ENCODE measurements at places on chromosomes 5 and 9.
A peak's percentile ranks its signal among the peaks of the same experiment; 100 is the strongest.

- DNase-seq = no peak
Observed at GRCh38 chr5:53569453-53569852, 9.0 kb downstream of the NDUFS4 start.

DNA sequence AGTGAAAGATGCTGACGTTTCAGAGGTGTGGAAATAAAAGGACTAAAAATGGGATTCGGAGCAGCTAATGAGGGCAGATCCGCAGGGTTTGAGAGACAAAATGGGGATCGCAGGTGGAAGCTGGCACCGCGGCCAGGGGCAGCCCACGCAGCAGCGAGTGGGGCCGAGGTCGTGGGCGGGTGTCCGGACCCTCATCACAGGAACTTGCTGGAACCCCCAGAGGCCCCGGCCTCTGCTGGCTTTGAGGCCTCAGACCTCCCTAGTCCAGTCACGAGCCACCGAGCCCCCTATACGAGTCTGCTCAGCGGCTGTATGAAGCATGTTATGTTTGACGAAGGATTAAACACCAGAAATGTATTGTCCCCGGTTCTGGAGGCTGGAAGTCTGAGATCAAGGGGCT is 45.8 kb upstream of the FCN1 start:
- DNase-seq = no peak

DNA sequence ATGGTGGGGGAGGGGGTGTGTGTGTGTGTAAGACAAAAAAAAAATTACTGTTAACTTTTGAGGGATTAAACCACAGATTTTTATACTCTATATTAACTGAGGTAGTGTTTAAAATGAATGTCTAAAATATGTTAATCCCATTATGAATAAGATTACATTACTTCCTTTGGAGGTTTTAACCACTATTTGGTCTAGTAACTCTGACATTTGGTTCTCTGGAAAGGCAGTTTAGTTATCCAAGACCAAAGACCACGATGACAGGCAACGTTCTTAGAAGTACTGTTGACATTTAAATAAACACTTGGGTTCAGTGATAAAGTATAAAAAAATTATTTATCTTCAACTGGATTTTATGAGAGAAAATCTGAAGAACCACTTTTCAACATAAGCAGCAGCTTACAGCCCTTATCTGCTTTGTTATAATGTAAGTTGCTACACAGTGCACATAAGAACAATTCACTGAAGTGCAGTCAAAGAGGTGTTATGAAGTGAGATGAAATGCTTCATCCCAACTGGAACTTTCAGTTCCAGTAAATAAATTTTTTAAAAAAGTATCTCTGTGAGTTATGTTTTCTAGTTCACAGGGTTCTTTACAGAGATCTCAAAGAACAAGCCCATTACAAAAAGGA is 94.5 kb downstream of the OSMR start:
- DNase-seq = no peak

DNA sequence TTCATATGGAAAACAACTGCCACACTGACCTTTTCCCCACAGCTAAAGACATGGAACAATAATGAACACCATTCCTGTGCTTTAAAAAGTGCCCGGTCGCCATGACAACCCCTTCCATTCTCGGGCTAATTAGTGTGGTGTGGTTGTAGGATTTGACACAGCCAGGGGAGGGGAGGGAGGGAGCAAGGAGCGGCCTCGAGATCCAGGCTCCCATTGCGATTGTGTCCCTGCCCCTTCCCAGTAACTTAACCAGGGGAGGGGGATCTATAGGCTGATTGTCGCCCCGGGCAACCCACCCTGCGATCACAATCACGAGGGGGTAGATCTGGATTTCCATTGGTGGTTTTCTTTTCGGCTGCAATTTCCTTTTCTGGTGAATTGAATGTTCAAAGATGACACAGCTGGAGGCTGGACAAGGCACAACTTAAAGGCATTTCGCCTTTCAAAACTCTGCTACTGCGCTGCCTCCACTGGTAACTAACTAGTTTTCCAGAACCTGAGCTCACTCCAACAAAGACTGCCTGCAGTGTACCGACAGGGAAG is 96.7 kb upstream of the RETREG1 start:
- no peak for DNase-seq

- DNase-seq = no peak
Observed at GRCh38 chr5:149915392-149916260, 29.0 kb downstream of the PDE6A start.

DNA sequence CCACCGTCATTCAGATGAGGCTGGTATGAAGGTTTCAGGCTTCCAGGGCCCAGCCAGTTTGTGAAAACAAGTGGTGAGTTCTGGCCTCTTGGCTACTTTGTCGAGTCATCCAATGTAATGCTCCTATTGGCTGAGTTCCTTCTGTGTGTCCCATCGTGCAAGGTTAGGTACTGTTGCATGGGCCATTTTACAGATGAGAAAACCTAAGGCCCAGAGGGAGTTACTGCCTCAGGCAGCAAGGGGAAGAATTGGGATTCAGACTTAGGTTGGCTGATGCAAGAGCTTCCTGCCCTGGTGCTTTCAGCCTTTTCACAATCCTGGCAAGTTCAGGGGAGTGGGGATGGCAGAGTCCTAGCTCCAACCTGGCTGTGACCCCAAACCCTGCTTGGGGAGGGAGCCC is 17.4 kb upstream of the PITX1 start:
- no peak for DNase-seq

GRCh38 chr5:95822043-95822541 is 434 bp downstream of the GLRX start:
- DNase-seq = peak; percentile 56

- DNase-seq = no peak
Observed at GRCh38 chr9:3664044-3664443, 138.2 kb upstream of the RFX3 start.

- DNase-seq = no peak
Observed at GRCh38 chr5:158634714-158635113, 465.0 kb downstream of the EBF1 start.

- DNase-seq = no peak
Observed at GRCh38 chr5:124888050-124888506, 141.6 kb upstream of the ZNF608 start.

DNA sequence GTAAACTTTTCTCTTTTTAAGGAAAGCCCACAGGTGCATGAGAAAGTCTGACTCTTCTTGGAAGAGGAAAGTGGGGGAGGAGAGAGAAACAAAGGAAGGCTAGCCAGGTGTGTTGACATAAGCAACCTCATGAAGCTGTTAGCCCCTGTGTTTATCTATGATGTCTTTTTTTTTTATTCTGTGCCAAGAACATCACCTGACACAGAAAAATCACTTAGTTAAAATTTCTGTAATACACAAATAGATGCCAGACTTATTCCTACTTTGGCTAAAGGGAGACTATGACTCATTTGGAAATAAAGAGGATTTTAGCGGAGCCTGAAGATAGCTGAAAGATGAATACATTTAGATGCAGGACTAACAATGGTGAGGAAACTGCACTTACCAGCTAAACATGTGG is 58.3 kb downstream of the BAAT start:
- DNase-seq = no peak

DNA sequence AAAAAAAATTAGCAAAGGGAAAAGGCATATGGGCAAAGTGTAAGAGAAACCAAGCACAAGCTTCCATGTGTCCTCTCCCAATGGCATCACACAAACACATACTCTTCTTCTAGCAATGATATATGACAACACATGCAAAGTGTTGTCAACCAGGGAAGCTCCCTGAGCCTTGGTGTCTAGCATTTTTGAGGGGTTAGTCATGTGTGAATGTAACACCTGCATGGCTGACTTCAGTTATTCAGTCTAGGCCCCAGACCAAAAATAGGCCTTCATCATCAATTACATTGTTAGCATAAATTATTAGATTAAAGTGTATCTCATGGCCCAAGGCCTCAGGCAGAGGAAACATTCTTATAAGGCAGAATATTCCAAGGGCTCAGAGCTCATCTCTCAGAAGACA is 450.0 kb downstream of the TLE1 start:
- DNase-seq = no peak

DNA sequence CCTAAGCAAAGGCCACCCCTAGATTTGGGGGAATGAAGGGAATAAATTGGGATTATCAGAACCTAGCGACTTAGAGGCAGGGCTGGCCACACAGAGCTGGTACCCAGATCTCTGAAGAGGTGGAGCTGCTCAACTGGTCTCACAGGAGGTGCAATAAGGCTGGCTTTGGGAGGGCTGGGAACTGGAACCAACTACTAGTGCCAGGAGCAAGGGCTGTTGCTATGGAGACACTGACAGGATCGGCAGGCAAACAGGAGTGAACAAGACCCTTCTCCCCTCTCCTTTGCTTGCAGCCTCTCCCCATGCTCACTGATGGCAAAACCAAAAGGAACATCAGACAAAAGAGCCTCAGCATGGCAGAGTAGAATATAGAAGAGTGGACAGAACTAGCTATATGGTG is 17.0 kb upstream of the WHRN start:
- no peak for DNase-seq

GRCh38 chr9:87853302-87853701 is 29.4 kb upstream of the SPATA31E1 start:
- DNase-seq = no peak

GRCh38 chr5:3153906-3154305 is 402.4 kb upstream of the IRX2 start:
- DNase-seq = no peak

DNA sequence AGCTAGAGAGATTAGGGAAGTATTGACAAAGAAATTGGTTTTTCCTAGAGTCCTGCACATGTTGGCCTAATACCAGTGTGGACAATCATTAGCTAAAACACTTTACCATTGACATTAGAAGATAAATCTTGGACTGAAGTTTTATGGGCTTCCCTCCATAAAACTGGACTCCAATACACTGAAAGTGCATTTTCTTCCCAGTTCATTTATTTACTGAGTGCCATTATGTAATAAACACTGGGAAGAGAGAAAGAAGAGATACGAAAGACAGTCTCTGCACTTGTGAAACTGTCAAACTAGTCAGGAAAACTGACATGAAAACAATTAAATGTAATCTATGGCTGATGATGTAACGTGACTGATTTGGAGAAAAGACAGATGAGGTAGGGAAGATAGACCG is 539.3 kb downstream of the ZNF608 start:
- no peak for DNase-seq

DNA sequence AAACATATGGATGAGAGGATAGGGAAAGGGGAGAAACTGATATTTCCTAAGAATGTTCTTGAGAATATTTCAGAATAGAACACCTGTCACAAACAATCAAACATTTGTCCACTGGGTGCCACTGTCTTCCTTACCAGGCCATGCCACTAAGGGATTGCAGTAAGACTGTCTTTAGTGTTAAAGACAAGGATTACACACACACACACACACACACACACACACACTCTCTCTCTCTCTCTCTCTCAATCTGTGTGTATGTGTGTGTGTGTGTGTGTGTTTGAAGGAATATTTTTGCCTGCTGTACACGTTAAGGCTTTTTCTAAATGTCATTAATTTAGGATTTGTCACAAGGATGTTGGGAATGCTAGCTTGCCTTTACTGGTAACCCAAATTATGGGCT is 54.4 kb downstream of the CCDC192 start:
- DNase-seq = peak; percentile 54

GRCh38 chr5:9766581-9766980 is 136.4 kb upstream of the TAS2R1 start:
- peak; percentile 90 for DNase-seq

DNA sequence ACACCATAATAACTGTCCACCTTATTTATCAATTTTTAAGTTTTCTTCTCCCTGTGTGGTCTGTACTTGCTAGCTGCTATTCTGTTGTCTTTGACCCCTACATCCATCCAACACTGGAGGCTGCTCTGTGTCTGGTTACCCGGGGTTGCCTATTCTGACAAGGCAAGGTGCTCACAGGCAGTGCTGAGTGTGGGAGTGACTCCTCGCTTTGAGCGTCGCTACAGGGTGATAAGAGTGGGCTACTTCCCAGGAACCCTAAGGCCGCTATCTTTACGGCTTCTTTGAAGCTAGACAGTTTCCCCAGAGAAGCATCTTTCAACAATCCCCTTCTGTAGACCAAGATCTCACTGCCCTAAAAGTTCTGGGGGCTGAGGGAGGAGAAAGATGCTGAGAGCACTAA is 35.3 kb downstream of the NSUN2 start:
- DNase-seq = no peak

GRCh38 chr9:90044710-90045151 is 439.9 kb downstream of the GADD45G start:
- peak; percentile 17 for DNase-seq

- DNase-seq = no peak
Observed at GRCh38 chr5:139378101-139378825, 4.8 kb downstream of the SLC23A1 start.

GRCh38 chr9:131253891-131254491 is 22.3 kb downstream of the FAM78A start:
- peak; percentile 23 for DNase-seq

GRCh38 chr9:96649620-96650324 is 5.3 kb downstream of the PRXL2C start:
- DNase-seq = no peak

DNA sequence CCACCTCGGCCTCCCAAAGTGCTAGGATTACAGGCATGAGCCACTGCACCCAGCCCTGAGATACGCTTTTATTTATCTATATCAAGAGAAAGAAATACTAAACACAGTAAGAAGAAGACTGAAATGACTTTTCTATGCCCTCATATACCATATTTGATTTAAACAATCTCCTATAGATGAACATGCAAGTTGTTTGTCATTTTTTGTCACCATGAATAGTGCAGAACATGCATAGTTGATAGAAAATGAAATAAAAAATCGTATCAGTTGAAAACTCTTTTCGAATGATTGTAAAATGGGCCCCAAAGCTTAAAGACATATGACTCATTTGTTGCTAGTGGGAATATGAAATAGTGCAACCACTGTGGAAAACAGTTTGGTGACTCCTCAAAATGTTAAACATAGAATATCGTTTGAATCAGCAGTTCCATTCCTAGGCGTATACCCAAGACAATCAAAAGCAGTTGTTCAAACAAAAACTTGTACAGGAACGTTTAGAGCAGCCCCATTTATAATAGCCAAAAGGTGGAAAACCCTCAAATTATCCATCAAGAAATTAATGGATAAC is 61.4 kb upstream of the ANKH start:
- DNase-seq = peak; percentile 21

DNA sequence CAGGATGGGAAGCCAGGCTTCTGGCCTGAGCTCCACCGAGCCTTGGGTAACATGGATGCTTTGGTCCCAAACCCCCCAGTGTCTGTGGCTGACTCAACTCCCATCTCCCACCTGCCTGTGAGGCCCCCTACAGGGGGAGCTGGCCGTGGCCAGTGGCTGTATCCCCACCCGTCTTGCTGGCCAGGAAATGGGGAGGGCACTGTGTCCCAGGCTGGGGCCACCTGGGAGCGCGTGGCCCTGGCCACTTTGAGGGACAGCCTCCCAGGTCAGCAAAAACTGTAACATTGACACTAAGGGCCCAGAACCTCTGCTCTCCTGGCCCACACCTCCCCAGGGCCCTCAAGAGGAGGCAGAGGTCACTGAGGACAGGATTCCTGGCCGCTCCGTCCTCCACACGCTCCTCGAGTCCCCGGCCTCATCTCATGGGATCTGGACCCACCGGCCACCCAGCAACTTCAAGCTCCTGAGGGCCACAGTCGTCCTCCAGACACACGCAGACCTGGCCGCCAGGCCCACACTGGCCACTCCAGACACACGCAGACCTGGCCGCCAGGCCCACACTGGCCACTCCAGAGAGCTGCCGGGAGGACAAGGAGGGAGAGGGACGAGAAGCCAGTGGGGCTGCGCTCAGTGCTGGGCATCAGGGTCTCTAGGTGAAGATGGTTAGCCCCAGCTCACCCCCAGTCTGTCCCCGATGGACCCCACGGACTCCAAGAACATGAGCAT is 44.2 kb downstream of the DBH start:
- DNase-seq = no peak
